ENCODE measurements at places on chromosomes 4 and X.

DNA sequence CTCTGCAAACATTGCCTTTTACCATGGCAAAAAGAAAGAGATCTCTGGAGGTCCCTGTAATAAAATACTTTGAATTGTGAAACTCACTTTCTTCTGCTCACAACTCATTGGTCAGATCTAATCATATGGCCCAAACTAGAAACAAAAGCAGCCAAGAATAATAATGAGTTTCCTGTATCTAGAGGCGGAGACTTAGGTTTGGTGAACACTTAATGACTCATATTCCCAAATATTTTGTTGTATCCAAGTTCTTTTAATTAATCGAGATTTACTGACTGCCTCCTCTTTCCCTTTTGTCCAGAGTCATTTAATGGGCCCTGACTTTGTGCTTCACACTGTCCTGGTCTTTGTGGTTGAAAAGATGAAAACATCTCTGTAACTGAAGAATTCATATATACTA is 190.6 kb downstream of the CCSER1 start:
- DNase-seq, result no peak

GRCh38 chrX:24842486-24842885 is 148.8 kb downstream of the POLA1 start:
- no peak for DNase-seq

- no peak for DNase-seq
These were observed 171.2 kb downstream of the AMELX start for GRCh38 chrX:11464380-11464779.

DNA sequence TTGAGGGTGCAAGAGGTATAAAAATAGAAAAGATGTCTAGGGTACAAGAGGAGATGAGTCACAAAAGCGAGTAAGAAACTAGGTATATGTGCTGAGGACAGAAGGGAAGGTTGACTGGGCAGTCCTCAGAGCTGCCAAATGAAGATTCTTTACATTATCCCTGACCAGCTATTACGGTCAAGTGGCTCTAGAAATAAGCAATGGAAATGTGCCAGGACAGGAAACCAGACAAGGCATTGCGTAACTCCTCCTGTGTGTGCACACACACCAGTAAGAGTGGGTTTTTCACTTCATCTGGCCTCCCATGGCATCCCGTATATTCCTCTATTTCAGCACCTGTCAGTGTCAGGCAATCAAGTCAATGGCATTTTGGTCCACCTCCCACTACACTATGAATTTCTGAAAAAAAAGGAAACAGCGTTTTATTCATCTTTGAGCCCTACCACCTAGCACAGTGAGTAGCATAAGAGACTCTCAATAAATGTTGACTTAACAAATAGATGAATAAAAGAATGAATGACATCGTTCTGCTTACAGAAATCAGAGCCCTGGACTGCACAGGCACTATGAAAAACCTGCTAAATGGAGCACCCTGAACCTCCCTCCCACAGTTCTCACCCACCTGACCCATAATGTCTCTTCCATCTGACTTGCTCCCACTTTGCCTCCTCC is 62.6 kb upstream of the KLF3 start:
- peak; percentile 64 for DNase-seq

- no peak for DNase-seq
These were observed 22.8 kb downstream of the FBXW7 start for GRCh38 chr4:152513078-152513477.

GRCh38 chr4:2574863-2575262 is 38.4 kb downstream of the FAM193A start:
- DNase-seq, result peak; percentile 84

DNA sequence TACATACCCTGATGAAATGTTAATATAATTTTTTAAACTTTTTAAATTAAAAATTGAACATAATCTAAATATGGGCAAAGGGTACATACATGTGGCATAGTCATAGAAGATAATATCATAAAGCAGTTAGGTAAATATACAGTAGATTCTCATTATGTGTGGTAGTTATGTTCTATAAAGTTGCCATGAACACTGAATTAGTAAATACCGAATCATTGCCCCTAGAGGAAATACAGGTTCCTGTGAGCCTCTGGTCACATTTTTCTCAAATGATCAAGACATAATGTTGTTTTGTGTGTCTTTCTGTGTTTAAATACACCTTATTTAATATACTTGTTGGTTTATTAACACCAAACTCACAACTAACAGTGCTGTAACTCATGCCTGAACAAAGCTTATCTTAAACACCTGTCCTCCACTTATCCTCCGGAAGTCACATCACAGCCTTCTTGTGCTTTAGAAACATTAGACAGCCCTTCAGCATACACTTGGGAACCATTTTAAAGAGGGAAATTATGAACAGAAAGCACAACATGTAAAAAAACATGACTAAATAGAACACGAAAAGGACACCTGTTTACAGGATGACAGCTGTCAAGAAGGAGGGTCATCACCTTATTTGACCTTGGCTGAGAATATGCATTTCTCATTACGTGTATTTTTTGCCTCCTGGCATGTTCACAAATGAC is 169.4 kb upstream of the NAP1L5 start:
- no peak for DNase-seq

GRCh38 chr4:2066011-2066551 is 7.0 kb downstream of the NAT8L start:
- no peak for DNase-seq

- DNase-seq, result no peak
These were observed 11.1 kb downstream of the TBL1X start for GRCh38 chrX:9475984-9476383.

DNA sequence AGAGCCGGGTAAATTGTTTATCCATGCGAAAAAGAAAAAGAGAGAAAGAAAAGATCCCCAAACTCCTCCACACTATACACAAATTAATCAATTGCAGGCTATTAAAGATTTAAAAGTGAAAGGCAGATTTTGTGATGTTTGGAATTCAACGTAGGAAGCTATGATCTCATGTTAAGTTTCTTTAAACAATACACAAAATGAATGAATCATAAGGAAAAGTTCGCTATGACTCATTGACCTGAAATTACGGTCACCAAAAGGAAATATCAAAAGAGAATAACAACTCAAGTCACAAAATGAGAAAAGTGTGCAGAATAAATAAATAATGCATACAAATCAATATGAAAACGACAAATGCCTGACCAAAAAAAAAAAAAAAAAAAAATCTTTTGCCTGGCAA is 28.6 kb downstream of the CLNK start:
- DNase-seq, result no peak

- DNase-seq, result no peak
These were observed 36.6 kb downstream of the DAPP1 start for GRCh38 chr4:99853190-99853589.

GRCh38 chr4:186634591-186635128 is 79.3 kb upstream of the MTNR1A start:
- no peak for DNase-seq

GRCh38 chrX:86133761-86134160 is 14.5 kb upstream of the DACH2 start:
- no peak for DNase-seq

GRCh38 chrX:107204068-107204605 is 2.1 kb downstream of the NUP62CL start:
- no peak for DNase-seq

GRCh38 chr4:81891005-81891996 is 419.6 kb upstream of the RASGEF1B start:
- DNase-seq, result no peak

- DNase-seq, result no peak
These were observed 21.1 kb downstream of the PIGG start for GRCh38 chr4:519885-520682.

DNA sequence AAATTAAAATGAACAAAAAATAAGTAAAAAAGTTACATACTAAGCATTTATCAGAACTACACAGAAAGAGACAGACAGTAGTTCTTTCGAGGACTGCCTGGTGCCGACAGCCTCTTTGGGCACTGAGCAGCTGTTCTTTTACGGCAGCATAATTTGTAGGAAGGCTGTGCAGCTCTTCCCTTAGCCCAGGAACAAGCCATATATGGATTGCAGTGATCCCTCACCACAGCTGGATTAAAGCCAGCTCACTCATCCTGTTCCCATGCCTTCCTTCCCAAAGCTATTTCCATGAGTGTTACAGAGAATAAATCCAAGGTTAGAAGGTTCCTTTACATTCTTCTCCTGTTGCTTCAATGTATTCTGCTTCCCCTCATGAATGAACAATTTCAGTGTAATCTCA is 71.7 kb downstream of the DDX60L start:
- no peak for DNase-seq

DNA sequence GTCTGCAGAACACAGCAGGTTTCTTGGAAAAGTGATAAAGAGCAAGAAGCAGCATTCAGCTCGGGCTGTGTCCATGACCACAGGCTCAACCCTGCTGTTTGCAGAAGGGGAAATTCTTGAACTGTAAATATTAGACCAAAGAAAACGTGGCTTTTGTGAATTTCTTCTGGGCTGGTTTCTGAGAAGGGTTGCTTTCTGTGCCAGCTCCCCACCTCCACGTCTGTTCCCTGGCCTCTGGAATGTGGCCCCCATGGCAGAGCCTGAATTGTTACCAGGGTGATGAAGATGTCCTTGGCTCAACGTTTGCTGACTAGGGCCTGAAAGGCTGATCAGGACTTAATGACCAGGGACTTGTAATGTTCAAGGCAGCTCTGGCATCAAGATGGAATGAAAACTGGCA is 116.0 kb downstream of the CPEB2 start:
- no peak for DNase-seq

Measured in MV-4-11 (cell line).